ENCODE measurements at places on chromosomes 3 and 15. TPM values are rescaled to one million over a fixed set of nuclear protein-coding genes. Genes with fewer than 3 reads are reported as not detected.

The GOLGA8R gene
- total RNA-seq, result 1.0 TPM

GRCh38 chr3:177571944-177572315, 374.6 kb upstream of the TBL1XR1 start:
- no peak for DNase-seq

DNA sequence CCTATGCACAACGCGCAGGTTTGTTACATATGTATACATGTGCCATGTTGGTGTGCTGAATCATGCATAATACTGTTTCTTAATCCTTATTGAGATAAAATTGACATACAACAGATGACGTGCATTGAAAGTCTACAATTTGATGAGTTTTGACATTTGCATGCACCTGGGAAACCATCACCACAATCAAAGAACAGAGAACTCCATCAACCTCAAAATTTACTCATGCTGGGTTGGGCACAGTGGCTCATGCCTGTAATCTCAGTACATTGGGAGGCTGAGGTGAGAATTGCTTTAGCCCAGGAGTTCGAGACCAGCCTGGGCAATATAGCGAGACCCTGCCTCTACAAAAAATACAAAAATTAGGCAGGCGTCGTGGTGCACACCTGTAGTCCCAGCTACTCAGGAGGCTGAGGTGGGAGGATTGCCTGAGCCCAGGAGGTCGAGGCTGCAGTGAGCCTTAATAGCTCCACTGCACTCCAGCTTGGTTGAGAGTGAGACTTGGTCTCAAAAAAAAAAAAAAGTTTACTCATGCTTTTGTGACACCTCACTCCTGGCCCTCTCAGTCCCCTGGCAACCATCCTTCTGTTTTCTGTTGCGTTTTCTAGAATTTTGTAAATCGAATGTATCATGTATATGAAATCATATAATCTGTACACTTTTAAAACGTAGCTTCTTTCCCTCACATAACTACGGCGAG, 56.6 kb downstream of the BHLHE40 start:
- DNase-seq, result no peak

GRCh38 chr15:61840090-61840489, 220.2 kb downstream of the VPS13C start:
- DNase-seq, result no peak

Measured in gastrocnemius medialis (tissue), 4 donors.